ENCODE measurements at places on chromosomes 6 and 20.
A peak's percentile ranks its signal among the peaks of the same experiment; 100 is the strongest.

DNA sequence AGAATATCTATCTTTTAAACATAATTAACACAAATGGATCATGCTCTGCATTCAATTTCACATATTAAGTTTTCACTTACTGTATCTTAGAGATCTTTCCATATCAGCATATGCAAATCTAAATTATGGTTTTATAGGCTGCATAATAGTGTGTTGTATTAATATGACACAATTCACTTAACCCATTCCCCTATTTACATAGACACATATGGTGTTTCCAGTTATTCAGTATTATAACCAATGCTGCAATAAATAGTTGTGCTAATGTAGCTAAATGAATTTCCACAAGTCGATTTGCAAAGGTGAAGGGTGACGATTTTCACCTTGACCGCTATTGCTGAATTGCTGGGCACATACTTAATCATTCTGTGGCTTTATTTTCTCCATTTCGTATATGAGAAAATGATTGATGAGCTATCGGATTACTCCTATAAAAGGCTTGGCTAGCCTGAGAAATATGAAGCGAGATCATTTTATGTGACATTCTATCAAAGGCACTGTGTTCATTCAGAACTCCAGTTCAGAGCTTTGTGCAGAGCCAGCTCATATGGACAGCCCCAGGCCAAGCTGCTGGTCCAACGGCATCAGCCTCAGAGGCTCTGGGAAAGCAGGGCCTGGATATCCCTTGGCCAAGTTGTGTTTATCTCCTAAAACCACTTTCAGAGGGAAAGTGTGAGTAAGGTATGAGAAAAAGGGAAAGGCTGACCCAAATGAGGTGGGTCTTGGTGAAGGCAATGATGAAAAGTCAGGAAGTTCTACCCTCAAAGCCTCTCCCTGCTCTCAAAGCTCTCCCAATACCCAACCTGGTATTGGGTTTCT, 50.8 kb downstream of the GFOD1 start:
- no peak for DNase-seq

GRCh38 chr6:145331066-145331465, 404.3 kb downstream of the EPM2A start:
- DNase-seq, result no peak

- DNase-seq, result no peak
Measured at GRCh38 chr20:62208061-62208794, 11.8 kb downstream of the HRH3 start.

DNA sequence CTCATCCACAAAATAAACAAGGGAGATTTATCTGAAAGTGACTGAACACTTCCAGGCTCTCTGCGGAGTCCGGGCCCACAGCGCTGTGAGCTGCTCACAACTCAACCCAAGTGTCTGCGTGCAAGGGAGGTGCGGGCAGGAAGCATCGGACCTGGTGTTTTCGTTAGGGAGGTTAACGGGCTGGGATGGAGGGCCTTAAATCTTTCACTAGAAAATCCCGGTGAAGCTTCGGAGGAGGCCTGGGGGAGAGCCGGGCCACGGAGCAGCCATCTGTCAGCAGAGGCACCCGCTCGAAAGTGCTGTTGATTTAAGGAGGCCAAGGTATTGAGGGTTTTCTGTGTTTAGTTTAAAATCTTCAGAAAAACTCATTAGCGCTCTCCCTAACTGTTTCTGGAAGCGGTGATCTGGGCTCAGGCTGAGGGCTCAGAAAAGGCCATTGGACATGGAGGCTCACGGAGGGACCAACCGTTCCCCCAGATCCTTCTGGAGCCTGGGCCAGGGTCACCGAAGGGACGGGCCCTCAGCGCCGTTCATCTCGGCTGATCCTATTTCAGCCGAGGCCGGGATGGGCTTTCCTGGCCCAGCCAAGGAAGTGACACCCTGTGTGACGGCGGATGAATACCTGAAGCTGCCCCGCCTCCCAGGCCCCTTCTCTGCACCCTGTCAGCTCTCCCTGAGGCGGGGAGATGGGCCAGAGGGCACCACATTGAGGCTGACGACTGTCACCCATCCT, 20.7 kb downstream of the GATA5 start:
- no peak for DNase-seq

- no peak for DNase-seq
Measured at GRCh38 chr6:16837217-16837972, 76.1 kb upstream of the ATXN1 start.

- DNase-seq, result no peak
Measured at GRCh38 chr6:76592566-76592965, 520.1 kb upstream of the IMPG1 start.

DNA sequence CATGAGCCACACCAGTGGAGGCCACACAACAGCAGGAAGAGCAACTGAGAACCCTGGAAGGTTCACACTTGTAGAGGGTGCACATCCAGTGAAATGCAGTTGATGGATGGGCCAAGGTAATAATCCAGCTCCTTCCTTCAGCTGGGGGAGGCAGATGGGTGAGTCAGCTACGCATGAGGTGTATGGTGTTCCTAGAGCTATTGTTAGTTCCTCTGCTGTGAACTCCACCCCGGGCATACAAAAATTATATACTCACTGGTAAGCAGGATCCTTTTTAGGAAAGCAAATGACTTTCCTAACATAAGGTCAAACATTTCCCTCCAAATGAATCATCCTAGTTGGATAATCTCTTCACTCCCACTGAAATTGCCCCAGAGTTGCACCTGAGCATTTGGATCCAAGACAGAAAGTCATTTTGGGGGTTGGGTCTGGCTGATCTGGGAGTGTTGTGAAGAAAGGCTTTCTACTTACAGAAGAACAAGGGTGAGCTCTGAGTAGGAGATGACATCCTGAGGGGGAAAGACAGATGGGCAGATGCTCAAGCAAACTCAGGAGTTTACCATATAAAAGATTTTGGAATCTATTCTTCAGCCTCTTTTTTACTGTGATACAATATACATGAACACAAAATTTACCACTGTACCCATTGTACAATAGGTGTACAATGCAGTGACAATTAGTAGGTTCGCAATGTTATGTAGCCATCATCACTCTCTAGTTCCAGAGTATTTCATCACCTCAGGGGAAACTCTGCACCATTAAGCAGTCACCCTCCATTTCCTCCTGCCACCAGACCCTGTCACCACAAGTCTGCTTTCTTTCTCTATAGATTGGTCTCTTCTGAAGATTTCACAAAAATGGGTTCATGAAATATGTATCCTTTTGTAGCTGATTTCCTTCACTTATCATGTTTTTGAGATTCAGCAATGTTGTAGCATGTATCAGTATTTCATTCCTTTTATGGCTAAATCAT, 11.1 kb downstream of the HLA-F start:
- DNase-seq, result no peak

- DNase-seq, result peak; percentile 70
Measured at GRCh38 chr6:11172501-11173327, 59.8 kb downstream of the NEDD9 start.

GRCh38 chr6:78911218-78911940, 44.0 kb downstream of the IRAK1BP1 start:
- no peak for DNase-seq

DNA sequence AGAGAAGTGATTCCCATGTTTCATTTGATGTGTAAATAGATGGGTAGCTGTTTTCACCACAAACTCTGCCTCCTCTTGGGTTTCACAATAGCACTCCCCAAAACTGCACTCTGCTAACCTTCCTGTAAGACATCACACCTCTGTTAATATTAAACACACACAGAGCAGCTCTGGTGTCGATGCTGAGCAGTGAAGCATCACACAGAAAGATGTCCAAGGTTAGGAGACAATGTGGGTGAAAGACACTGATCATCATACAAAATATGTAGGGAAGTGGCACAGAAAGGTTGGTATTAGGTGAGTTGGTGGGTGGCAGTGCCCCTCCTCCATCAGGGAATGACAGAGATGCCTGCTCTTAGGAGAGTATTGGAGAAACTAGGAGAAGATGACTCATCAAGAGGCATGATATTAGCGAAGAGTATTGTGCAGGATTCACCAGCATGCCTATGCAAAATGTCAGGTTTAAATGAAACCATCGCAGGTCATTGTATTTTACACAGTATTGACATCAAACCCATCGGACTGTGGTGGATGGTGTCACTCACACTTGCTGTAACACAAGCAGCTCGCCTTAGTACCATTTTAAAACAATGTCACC, 199.7 kb downstream of the TBXT start:
- DNase-seq, result no peak

DNA sequence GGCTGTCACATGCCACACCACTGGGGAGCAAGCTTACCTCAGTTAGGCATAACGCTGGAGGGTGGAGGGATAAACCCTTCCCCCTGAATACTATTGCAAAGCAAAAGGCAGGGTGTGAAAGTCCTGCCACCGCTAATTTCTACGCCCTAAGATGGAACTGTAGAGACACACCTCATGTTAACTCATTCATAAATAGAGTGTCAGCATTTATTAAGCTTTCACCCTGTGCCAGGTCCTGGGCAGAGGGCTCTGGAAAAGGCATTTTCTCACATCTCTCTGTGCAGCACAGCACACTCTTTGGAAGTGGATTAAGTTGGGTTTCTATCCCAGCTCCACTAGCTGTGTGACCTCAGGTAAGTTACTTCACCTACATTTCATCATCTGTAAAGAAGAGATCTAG, 21.8 kb downstream of the TMEM14B start:
- no peak for DNase-seq

- no peak for DNase-seq
Measured at GRCh38 chr6:170561555-170561954, 7.4 kb downstream of the TBP start.

DNA sequence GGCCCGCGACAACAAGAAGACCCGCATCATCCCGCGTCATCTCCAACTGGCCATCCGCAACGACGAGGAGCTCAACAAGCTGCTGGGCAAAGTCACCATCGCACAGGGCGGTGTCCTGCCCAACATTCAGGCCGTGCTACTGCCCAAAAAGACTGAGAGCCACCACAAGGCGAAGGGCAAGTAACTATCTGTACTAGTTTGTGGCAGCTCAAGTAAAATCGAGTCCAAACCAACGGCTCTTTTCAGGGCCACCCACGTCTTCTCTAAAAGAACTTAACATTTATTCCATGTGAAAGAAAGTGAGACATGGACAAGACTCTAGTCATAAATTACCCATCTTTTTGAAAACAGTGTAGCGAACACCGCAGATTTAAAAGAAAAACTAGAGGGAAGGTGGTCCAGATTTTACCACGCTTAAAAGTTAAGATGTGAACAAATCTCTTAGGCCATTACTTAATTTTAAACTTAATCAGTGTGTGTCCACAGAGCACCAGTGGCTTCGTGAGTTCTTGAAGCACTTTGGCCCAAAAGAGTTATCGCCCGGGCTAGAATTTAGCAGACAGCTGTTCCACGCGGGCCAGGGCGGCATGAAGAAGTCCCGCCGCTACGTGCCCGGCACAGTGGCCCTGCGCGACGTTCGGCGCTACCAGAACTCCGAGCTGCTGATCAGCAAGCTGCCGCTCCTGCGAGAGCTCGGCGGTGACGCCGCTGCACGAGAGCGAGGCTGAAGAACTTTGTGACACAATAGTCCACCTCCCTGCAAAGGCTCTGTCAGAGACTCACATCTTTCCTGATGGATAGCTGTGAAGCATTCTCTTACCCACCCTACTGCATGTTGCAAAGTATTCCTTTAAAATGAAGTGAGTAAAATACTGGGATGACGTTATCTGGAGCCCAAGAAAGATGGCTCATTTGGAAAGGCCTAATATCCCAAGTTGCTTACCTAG, 113.9 kb upstream of the PRSS16 start:
- DNase-seq, result peak; percentile 56

DNA sequence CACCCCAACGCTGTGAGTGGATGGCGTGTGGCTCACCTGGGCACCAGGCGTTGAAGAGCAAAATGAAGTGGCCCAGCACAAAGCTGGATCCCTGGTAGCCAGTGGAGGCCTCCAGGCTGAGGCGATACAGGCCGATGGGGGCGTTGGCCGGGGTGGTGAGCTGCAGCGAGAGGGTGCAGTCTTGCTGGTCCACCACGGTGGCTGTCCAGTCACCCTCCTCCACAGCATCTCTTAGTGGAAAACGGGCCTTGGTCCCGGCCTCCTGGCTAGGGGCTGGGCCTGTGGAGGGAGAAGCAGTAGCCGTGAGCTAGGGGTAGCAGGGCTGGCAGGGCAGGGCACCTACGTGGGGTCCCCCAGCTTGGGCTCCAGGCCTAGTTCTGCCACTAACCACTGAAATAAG, 9.3 kb downstream of the TGM2 start:
- no peak for DNase-seq

- no peak for DNase-seq
Measured at GRCh38 chr20:35947489-35947888, 6.8 kb downstream of the SCAND1 start.

DNA sequence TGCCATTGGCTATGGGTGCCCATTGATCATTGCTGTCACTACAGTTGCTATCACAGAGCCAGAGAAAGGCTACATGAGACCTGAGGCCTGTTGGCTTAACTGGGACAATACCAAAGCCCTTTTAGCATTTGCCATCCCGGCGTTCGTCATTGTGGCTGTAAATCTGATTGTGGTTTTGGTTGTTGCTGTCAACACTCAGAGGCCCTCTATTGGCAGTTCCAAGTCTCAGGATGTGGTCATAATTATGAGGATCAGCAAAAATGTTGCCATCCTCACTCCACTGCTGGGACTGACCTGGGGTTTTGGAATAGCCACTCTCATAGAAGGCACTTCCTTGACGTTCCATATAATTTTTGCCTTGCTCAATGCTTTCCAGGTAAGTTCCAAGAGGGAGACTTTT, 16.4 kb downstream of the ADGRF4 start:
- no peak for DNase-seq

DNA sequence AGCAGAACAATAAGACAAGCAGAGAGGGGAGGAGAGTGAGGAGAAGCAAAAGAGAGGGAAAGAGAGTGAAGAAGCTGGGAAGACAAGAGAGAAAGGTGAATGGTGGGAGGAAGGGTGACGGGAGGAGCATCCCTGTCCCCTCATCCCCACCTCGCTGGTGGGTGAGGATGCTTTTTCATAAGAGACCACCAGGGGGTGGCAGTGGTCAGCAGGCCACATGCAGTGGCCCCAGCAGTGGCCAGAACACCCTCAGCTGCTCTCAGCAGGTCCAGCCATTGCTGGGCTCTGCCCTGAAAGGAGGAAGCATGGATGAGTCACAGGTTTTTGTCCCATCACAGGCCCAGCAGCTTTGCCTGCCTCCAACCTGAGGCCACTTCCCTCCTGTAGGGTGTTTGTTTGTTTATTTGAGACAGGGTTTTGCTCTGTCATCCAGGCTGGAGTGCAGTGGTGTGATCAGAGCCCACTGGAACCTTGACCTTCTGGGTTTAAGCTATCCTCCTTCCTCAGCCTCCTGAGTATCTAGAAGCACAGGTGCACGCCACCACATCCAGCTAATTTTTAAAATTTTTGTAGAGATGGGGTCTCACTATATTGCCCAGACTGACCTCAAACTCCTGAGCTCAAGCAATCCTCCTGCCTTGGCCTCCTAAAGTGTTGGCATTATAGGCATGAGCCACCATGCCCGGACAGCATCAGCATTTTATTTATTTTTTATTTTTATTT, 24.0 kb downstream of the FGD2 start:
- no peak for DNase-seq
